ENCODE measurements at places on chromosomes 16 and 17. TPM values are rescaled to one million over a fixed set of nuclear protein-coding genes. Genes with fewer than 3 reads are reported as not detected.

- no peaks in the 10 kb centered on the region for H3K4me1 ChIP-seq
- no peaks in the 10 kb centered on the region for H3K36me3 ChIP-seq
- no peak for DNase-seq
- H3K27me3 ChIP-seq: no peaks in the 10 kb centered on the region
Measured at GRCh38 chr16:56331915-56332314, 93.4 kb downstream of the AMFR start.

DNA sequence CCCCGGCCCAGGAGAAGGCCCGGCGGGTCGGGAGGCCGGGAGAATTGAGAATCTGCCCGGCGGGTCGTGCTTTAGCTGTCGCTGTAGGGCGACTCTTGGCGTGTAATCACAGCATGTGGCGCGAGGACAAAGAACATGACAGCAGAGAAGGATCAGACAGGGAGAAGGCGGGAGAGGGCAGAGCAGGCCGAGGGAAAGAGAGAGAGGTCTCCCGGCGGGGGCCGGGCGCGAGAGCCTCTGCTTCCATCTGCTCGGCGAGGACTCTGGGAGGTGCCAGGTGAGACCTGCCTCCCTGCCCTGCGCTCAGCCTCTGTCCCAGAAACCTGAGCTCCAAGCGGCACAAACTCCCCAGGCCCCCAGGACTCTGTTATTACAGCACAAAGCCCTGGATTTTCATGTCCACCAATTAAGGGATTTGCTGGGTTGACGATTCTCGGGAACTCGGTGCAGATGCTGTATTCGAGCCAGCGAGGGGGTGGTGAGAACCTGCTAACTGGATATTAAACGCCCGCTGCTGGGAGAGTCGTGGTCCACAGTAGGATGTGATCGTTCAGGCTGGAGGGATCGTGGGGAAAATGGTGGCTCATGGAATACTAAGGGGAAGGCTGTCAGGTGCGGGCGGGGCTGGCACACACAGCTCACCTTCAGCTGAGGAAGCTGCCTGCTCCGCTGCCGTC lies 172.0 kb upstream of the CIBAR2 start:
- H3K4me1 ChIP-seq: peaks cover 29% of the 10 kb centered on the region
- no peaks in the 10 kb centered on the region for H3K27me3 ChIP-seq
- H3K27ac ChIP-seq: peak overlapping the region; percentile 94

DNA sequence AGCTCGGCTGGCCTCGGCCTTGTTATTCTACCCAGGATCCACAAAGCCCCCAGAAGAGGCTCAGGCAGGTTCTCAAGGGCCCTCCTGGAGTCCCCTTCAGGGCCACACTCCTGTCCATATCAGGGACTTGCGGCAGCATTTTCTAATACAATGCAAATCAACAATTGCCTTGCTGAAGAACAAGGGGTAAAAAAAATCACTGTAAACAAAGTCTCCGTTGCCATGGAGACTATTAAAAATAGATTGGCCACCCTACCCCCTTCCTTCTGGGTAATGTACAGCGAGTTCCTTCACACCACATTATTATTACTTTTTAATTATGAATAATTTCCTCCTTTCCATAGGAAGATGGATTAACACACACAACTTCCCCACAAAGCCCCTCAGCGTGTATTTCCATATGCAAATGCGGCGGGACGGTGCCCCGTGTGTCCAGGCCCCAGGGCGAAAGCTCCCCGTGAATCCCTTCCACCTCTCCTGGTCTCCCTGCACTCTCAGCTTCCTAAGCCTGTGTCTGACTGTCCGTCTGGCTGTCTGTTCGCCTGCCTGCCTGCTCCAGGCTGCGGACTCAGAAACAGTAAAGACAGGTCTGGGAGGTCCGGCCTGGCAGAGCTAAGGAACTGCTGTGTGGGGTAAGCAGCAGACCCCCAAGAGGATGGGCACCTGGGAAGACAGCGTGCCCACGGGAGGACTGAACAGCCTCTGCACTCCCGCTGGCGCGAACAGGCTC lies 196.6 kb downstream of the RBFOX3 start:
- peaks cover 22% of the 10 kb centered on the region for H3K27me3 ChIP-seq
- H3K36me3 ChIP-seq: no peaks in the 10 kb centered on the region
- H3K4me3 ChIP-seq: no peak overlapping the region
- H3K27ac ChIP-seq: no peak overlapping the region

DNA sequence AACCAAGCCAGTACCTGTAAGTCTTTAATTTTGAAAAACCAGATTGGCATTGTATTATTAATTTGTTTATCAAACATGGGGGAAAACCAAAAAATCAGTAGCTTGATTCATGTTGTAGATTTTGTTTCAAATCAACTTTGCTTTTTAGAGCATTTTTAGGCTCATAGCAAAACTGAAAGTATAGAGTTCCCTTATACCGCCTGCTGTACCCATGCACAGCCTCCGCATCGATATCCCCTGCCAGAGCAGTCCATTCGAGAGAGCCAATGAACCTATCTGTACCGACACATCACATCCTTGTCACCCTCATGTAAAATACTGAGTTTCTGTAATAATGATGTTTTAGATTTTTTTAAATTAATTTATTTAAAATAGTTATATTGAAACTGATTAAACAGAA lies 16.2 kb upstream of the MRC2 start:
- DNase-seq: no peak
- no peaks in the 10 kb centered on the region for H3K4me1 ChIP-seq
- no peak overlapping the region for H3K27ac ChIP-seq
- no peaks in the 10 kb centered on the region for H3K27me3 ChIP-seq

Gene TPPP3
- polyA plus RNA-seq: 9.4 TPM

DNA sequence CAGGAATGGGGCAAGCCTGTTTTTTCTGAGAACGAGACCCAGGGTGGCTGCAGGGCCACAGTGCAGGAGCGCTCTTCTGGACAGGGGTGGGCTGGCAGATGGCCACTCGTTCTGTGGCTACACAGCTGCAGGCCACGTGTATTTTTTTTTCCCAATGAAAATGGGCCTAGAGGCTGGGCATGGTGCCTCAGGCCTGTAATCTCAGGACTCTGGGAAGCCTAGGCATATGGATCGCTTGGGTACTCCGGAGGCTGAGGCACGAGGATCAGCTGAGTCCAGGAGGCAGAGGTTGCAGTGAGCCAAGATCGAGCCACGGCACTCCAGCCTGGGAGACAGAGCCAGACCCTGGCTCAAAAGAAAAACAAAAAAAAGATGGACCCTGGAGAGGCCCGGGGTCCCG lies 6.8 kb downstream of the UNKL start:
- peaks cover 3% of the 10 kb centered on the region for H3K4me1 ChIP-seq
- H3K27me3 ChIP-seq: no peaks in the 10 kb centered on the region
- peak overlapping the region; percentile 12 for H3K27ac ChIP-seq
- DNase-seq: no peak
- H3K36me3 ChIP-seq: no peaks in the 10 kb centered on the region

- no peak for DNase-seq
- H3K36me3 ChIP-seq: no peaks in the 10 kb centered on the region
- H3K4me1 ChIP-seq: peaks cover 30% of the 10 kb centered on the region
- peak overlapping the region; percentile 84 for H3K4me3 ChIP-seq
Measured at GRCh38 chr17:80102664-80103448, 1.5 kb downstream of the GAA start.

- no peak for DNase-seq
- no peaks in the 10 kb centered on the region for H3K27me3 ChIP-seq
- H3K27ac ChIP-seq: no peak overlapping the region
- H3K4me3 ChIP-seq: no peak overlapping the region
- no peaks in the 10 kb centered on the region for H3K4me1 ChIP-seq
Measured at GRCh38 chr17:34847938-34848337, 113.3 kb downstream of the CCT6B start.

Gene SLFN12L
- 0.59 TPM for polyA plus RNA-seq

DNA sequence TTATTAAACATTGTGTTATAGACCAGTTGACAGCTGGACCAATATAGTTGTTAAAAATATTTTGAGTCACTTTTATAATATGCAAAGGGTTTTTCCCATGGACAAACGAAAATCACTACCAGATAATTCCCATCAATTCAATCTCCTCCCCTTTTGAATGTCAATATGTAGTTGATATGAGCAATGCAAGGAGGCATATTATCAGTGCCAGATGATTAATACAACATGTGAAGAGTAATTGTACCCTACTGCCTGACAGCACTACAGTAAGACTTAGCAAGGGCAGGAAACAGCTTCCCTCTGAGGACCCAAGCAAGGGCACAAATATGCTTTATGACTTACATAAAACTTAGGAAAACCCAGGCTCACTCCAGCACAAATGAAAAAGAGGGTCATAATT lies 17.3 kb downstream of the KANSL1 start:
- H3K27me3 ChIP-seq: no peaks in the 10 kb centered on the region
- no peak overlapping the region for H3K4me3 ChIP-seq
- DNase-seq: no peak
- no peak overlapping the region for H3K27ac ChIP-seq
- peaks cover 12% of the 10 kb centered on the region for H3K36me3 ChIP-seq
- H3K4me1 ChIP-seq: peaks cover 76% of the 10 kb centered on the region

- DNase-seq: peak; percentile 68
- H3K27me3 ChIP-seq: no peaks in the 10 kb centered on the region
- H3K36me3 ChIP-seq: peaks cover 15% of the 10 kb centered on the region
- H3K4me1 ChIP-seq: peaks cover 35% of the 10 kb centered on the region
- no peak overlapping the region for H3K27ac ChIP-seq
Measured at GRCh38 chr17:17859909-17860765, 23.4 kb upstream of the SREBF1 start.

DNA sequence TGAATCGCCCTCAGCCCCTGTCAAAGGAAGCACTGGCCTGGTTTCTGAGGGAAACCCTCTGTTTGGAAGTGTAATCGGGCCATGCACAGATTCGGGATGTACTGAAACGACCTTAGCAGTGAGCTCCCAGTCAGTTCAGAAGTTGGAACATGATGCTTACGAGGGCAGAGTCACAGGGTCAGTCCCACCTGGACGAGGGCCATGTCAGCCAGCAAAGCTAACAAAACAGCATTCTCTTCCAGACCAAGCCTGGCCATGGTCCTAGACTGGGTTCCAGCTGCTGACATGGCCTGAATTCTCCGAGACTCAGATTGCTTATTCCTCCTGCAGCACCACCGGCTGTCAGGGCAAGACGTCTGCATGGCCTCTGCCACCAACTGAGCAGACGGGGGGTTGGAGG lies 192.2 kb upstream of the WSCD1 start:
- H3K27ac ChIP-seq: no peak overlapping the region
- DNase-seq: no peak
- no peaks in the 10 kb centered on the region for H3K4me1 ChIP-seq
- H3K4me3 ChIP-seq: no peak overlapping the region

Gene PLA2G10
- polyA plus RNA-seq: not detected

DNA sequence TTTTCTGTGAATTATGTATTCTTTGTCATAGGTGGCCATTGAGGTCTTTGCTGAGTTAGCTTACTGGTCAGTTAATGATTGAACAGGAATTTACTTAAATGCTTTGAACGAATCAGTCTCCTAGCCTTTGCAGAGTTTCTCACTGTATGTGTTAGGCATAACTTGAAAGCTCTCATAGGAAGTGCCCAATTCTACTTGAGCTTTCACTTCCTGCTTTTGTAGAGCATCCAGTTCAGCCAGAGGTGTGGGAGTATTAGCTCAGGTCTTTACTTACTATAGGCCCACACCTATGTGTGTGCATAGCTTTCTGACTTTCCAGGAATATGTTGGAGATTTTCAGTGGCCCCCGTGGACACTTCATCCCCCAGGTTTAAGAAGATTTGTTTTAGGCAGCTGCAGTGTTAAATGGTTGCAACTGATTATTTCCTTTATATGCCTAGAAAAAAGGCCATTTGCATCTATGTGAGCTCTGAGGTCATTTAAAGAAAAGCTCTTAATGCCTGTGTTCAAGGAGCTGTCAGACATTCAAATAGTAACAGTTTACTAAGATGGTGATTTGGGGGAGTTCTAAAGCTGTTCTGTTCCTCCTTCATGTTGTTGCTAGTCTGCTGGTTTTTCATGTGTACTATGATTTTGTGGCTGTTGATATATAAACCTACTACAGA lies 62.3 kb downstream of the PHKB start:
- H3K27me3 ChIP-seq: no peaks in the 10 kb centered on the region
- H3K4me1 ChIP-seq: peaks cover 12% of the 10 kb centered on the region
- H3K36me3 ChIP-seq: no peaks in the 10 kb centered on the region
- DNase-seq: no peak
- no peak overlapping the region for H3K4me3 ChIP-seq

DNA sequence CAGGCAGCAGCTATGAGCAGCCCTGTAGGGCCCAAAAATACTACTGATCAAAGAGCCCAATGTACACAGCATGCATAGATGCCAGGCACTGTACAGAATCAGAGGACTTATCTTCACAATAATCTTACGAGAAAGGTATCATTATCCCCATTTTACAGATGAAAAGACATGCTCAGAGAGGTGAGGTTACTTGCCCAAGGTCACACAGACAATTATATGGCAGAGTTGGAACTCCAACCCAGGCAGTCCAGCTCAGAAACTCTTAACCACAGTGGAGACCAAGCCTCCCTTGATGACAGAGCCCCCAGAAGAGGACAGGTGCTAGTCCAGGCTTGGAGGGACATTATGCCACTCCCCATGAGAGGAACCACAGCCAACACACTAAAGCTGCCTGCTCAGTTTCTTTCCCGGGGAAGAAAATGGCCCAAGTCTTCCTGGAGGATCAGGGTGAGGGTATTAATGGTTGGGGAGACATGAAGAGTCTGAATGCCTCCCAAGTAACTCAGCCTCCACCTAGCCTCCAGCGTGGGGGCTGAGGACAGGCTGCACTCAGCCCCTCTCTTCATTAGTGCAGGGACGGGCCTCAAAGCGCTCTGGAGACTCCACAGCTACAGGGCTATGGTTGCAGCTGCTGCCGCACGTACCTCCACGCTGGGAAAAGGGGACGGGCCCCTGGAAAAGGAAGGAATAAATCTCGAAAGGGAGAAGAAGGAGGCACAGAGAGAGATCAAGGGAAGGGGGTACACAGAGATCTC lies 826 bp downstream of the UNC119 start:
- H3K36me3 ChIP-seq: peaks cover 39% of the 10 kb centered on the region
- H3K27ac ChIP-seq: no peak overlapping the region
- no peak overlapping the region for H3K4me3 ChIP-seq
- peaks cover 22% of the 10 kb centered on the region for H3K4me1 ChIP-seq
- DNase-seq: no peak

DNA sequence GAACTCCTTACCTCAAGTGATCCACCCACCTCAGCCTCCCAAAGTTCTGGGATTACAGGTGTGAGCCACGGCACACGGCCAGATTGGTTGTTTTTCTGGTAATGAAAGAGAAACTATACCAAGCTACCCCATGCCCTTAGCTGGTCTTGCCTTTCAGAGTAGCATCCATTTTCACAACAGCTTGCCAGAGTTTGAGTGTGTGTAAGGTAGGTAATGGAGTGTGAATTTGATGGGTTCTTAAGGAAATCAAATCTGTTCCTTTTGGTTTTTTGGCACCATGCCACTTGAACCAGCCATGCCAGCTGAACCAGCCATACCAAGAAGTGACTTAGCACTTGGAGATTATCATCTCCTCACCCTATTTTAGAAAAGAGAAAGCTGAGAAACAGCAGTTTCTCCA lies 5.1 kb downstream of the CALCOCO2 start:
- H3K4me1 ChIP-seq: peaks cover 86% of the 10 kb centered on the region
- DNase-seq: no peak
- H3K27ac ChIP-seq: no peak overlapping the region
- no peaks in the 10 kb centered on the region for H3K36me3 ChIP-seq

- no peaks in the 10 kb centered on the region for H3K27me3 ChIP-seq
- no peak overlapping the region for H3K27ac ChIP-seq
- peaks cover 57% of the 10 kb centered on the region for H3K36me3 ChIP-seq
Measured at GRCh38 chr17:1878419-1879121, 48.8 kb downstream of the RPA1 start.

Data from adrenal gland (tissue), 19 donors.